Esophagus mucosa (tissue), 1 donor: ENCODE measurements at places on chromosomes 11 and 22.
A peak's percentile ranks its signal among the peaks of the same experiment; 100 is the strongest.

DNA sequence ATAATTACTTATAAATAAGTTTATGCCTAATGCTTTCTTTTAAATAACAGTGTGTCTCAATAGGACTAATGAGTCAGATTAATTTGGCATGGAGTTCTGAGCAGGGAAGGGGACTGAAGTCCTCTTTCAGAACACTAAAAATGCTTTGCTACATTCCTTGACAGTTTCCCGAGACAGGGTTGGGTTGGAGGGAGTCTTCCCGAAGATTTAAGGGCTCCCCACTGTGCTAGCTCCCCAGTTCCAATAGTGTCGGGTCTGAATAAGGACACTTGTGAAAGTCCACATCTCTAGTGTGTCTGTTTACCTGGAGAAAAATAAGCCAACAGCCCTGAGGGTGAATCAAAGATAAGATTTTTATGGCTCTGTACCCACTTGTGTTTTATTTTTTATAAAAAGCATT, 41.8 kb upstream of the HSD17B12 start:
- ATAC-seq = no peak

DNA sequence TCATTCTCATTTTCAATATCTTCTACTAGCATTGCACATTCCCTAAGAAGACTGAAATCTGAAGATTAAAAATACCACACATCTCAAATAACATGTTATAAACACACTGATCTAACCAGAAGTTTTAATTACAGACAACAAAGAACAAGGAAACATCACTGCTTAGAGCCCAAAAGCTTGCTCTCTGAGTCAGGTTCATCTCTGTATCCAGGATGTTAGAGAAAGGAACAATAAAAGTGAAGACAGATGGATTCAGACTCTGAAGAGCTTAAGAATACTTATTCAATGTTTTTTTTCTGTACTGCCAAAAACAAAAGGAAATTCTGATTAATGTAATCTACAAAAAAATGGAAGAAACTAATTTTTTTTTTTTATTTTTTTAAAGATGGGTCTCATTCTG, 16.5 kb downstream of the RDX start:
- no peak for ATAC-seq

DNA sequence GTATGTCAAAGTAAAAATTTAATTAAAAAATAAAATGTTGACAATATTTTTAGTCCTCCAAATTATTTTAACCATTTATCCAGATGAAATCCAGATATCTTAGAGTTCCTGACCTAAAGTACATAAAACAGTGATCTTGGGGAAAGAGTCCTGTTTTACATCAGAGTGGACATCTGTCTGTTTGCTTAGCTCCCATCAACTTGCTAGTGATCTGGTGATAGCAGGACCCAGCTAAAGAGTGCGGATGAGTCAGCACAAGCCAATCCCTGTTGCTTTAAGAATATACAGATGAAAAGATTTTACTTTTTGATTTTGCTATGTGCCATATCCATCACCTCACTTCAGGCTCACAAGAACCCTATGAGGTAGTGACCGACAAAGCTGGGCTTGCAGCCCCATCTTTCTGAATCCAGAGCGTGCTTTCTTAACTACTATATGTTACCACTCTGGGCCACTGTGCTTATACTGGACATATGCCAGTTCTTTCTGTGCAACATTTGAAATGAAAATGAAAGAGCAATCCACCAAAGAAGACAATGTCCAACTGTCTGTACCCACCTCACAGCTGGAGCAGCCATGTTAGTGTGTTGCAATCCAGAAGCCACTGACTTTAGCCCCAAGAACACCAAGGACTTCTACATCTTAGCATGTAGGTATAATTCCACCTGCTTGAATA, 167.6 kb upstream of the SESN3 start:
- no peak for ATAC-seq

GRCh38 chr22:38240734-38241252, 32.0 kb downstream of the TMEM184B start:
- ATAC-seq = peak; percentile 59

GRCh38 chr11:110340436-110340835, 44.0 kb upstream of the RDX start:
- ATAC-seq = no peak

GRCh38 chr11:29485641-29486040, 531.2 kb downstream of the KCNA4 start:
- ATAC-seq = no peak

GRCh38 chr11:14054116-14055107, 91.9 kb downstream of the SPON1 start:
- no peak for ATAC-seq

GRCh38 chr11:105229257-105229656, 89.7 kb upstream of the CARD18 start:
- peak; percentile 39 for ATAC-seq
